ENCODE measurements at places on chromosomes 7 and 10. TPM values are rescaled to one million over a fixed set of nuclear protein-coding genes. Genes with fewer than 3 reads are reported as not detected.
A peak's percentile ranks its signal among the peaks of the same experiment; 100 is the strongest.

DNA sequence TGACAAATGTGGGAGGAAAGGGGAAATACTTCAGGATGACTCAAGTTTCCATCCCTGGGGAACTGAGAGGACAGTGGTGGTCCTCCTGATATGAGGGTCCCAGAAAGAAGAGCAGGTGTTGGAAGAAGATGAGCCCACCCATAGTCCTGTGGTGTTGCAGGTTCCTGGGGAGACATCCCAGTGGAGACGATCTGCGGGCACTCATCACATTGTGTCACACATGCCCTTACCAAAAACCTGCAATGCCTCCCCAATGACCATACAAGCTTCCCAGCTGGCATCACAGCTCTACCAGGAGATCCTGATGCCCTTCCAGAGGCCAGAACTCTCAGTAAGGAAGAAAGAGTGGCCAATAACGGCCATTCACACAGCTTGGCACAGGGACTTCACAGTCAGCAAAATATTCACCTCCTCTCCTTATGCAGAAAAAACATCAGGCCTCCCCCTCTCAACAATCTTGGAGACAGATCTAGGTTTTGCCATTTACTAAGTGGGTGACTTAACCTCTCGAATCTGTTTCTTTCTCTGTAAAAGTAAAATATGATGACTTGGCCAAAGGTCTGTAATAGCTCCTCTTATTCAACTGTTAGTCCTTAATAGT, 9.0 kb downstream of the PUS7 start:
- DNase-seq = no peak

- no peak for DNase-seq
Observed at GRCh38 chr10:69501657-69502056, 50.4 kb downstream of the TSPAN15 start.

The MLXIPL gene
- total RNA-seq = not detected

The FAM221A gene
- 6.6 TPM for total RNA-seq

DNA sequence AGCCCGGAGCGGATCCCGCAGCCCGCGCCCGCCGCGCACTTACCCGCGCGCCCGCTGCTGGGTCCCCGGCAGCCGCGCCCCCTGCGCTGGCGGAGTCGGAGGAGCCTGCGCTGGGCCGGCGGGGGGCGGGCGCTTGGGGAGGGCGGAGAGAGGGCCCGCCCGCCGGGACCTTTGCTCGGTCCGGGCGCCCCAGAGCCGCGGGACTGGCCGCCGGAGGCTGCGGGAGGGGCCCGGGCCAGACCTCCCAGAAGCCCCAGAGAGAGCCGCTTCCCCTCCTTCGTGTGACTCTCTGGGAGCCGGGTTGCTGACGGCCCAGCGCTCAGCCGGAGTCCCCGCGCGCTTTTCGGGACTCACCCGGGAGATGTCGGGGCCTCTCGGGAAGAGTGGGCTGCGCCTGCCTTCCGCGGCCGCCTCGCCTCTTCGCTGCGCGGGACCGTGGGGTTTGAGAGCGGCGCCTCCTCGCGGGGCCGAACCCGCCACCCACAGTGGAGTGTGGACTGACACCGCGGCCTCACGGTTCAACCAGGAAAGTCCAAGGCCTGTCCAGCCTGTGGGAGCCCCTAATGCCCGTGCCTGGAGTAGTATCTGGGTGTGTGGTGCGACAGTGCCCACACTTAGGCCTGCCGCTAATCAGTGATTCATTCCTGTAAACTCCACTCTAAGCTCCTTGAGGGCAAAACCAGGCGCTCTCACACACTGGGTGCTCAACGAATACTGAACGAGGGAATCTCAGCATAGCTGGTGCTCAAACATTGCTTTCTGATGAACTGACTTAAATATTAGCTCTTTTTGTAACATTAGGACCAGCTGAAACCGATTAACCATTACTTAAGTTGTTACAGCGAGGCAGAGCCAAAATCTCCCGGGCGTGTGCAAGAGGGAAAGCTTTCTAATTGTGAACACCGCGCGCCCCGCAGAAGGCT, at the start of gene GSDME:
TSS of gene GSDME (minus strand) at position 112 of the 923 bp plus-strand sequence. CDS start 7,690 bp downstream, outside the sequence.
- peak; percentile 86 for DNase-seq

The EGFR gene
- total RNA-seq = not detected

DNA sequence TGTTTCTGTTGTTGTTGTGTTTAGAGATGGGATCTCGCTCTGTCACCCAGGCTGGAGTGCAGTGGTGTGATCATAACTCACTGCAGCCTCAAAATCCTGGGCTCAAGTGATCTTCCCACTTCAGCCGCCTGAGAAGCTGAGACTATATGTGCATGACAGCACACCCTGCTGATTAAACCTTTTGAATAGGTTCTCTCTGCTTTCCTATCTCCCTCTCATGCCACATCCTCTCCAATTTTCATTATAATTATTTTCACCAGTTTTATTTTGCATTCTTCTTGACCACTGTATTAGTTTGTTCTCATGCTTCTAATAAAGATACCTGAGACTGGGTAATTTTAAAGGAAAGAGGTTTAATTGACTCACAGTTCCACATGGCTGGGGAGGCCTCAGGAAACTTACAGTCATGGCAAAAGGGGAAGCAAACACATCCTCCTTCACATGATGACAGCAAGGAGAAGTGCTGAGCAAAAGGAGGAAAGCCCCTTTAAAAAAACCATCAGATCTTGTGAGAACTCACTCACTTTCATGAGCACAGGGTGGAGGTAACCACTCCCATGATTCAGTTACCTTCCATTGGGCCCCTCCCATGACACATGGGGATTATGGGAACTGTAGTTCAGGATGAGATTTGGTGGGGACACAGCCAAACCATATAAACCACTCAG, 12.9 kb downstream of the AGK start:
- peak; percentile 71 for DNase-seq

GRCh38 chr7:90595342-90595800, 750 bp upstream of the CDK14 start:
- DNase-seq = no peak

DNA sequence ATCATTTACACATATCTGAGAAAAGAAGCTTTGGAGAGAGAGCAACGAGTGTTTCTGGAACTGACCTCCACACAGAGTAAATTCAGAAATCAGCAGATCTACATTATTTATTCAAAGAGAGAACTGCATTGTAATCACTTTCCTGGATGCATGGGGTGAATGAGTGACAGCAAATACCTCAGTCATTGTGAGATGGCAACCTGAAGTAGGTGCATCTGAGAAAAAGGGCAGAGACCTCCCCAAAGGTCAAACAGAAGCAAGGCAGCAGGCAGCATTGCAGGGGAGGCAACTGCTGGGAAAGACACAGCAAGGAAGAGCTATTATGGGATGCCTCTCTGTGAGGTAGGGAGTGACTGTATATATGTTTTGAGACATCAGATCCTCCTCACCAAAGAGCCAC, 26.5 kb upstream of the SMIM30 start:
- no peak for DNase-seq

- DNase-seq = peak; percentile 76
Observed at GRCh38 chr10:3775696-3776551, 9.1 kb downstream of the KLF6 start.

The AMPH gene
- total RNA-seq = not detected

- no peak for DNase-seq
Observed at GRCh38 chr7:6654113-6654841, 17.2 kb downstream of the ZNF316 start.

The CPVL gene
- not detected for total RNA-seq

- DNase-seq = no peak
Observed at GRCh38 chr10:50857579-50857978, 27.8 kb downstream of the A1CF start.

The TBATA gene
- total RNA-seq = not detected

DNA sequence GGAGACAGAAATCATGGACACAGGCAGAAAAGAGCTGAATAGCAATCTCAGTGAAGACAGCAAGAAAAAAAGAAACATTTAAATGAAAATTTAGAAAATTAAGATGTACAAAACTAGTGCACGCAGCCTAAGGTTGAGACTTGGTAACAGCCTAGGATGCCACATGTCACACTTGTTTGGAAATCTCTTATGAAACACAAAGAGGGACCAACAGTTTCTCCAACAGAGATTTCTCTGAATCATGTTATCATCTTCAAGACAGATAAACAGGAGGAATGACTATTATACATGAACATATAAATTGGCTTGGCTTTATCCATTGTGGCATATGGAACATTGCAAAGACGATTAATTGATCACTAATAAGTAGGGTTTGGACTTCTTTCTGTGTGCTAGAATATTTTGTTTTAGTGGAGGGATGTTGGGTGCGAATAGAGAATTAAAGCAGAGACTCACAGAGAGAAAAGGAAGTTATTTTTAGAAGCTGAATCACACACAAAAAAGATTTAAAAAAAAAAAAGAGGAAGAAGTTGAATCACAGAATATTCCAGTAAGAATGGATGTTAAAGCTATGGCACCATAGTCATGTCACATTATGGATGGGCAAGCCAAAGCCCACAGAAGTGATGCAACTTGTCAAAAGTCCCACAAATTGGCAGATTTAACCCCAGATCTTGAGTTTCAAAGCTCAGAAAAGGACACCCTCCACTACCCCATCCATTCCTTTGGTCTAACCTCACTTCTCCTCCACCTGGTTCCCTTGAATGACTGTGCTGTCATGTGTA, 91.6 kb downstream of the MYOF start:
- no peak for DNase-seq

The ANKMY2 gene
- total RNA-seq = 8.0 TPM

DNA sequence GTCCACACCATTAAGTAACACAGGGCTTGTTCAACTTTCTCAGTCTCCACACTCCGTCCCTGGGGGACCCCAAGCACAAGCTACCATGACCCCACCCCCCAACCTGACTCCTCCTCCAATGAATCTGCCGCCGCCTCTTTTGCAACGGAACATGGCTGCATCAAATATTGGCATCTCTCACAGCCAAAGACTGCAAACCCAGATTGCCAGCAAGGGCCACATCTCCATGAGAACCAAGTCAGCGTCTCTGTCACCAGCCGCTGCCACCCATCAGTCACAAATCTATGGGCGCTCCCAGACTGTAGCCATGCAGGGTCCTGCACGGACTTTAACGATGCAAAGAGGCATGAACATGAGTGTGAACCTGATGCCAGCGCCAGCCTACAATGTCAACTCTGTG, 81.1 kb upstream of the SAMD8 start:
- DNase-seq = no peak

GRCh38 chr10:118844731-118845521, 90.2 kb upstream of the CACUL1 start:
- DNase-seq = no peak

The VENTX gene
- not detected for total RNA-seq

- peak; percentile 80 for DNase-seq
Observed at GRCh38 chr10:73956476-73957359, 41.2 kb upstream of the VCL start.

The TMEM176A gene
- total RNA-seq = not detected

GRCh38 chr7:94632338-94633013, 23.5 kb downstream of the SGCE start:
- DNase-seq = no peak

- no peak for DNase-seq
Observed at GRCh38 chr10:116728526-116729096, 13.8 kb downstream of the HSPA12A start.

The CHN2 gene
- total RNA-seq = not detected

DNA sequence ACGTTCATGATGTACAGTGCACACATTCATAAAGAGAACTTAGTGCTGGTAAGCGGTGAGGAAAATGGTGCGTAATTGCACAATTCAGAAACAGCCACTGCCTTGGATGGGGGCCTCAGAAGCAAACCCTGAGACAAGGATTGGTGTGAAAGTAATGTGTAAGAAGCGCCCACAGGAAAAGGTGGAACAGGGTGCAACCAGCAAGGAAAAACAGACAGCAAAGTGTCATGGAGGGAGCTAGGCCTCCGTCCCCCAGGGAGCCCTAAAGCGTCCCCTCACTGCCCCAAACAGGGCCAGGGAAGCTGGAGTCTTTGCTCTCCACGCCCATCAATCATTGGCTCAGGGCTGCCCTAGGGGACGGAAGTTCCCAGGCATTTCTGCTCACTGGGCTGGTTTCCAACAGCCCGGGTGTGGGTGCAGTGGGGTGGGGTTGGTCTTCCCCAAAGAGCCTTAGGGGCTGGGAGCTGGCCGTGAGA, 9.6 kb upstream of the C10orf105 start:
- DNase-seq = no peak

GRCh38 chr7:117158941-117159697, 163.7 kb downstream of the WNT2 start:
- DNase-seq = no peak

GRCh38 chr7:153432063-153432462, 620.1 kb upstream of the DPP6 start:
- DNase-seq = no peak

- DNase-seq = no peak
Observed at GRCh38 chr7:134866617-134867016, 87.2 kb downstream of the CALD1 start.

The TMEM236 gene
- total RNA-seq = 0.05 TPM

DNA sequence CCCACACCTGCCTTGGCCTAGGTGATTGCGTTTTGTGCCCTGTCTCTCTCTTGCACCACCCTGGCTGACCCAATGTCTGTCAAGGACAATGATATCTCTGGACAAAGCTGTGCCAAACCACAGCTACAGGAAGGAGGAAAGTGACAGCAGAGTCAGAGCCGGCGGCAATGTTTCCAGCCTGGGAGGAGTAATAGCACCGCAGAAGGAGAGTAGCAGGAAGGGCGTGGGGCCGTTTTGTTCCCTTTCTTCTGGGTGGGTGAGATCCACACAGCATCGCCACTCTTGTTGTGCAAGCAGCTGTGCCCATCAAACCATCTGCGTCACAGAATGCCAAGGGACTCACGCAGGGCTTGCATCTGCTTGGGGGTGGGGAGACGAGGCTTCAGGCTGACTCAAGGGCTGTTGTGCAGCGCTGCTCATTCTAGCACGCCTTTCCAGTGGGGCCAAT, 341.6 kb upstream of the AUTS2 start:
- DNase-seq = no peak

GRCh38 chr10:23918090-23918723, 290.7 kb upstream of the KIAA1217 start:
- DNase-seq = no peak

DNA sequence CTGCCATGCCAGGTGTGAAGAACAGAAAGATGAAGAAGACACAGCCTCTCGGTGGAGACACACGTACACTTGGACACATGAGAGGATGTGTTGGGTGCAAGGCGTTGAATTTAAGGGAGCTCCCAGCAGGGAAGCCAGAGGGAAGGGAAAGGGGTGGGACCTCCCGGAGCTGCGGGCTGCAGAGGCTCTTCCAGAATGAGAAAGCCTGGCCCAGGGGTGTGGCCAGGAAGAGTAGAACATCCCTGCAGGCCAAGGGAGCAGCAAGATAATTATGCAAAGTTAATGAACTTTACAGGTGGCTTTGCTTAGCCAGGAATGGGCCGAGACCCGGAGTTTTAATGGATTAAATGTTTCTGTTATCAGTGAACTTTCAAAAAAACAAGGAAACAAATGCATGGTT, 270.3 kb downstream of the KLF6 start:
- DNase-seq = no peak

DNA sequence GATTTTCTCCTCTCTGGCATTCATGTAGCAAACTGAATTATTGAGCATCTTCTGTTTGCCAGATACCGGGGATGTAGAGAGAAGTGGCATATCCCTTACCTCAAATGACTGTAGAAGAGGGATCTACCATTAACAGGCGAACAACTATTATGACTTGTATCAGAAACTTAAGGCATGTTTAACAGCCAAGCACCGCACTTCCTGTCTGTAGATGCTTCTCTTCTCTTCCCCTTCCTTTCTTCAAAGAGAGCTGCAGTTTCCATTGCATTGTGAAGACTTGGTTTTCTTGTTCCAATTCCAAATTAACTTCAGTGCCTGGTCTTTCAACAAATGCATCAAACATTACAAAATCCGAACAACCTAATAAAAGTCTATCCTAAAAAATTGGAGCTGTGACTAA, 49.3 kb downstream of the LRRC4 start:
- DNase-seq = no peak

The CTAGE4 gene
- total RNA-seq = 0.56 TPM

The SEMA4G gene
- total RNA-seq = 1.4 TPM

All from activated CD4-positive, alpha-beta T cell treated with anti-CD3 and anti-CD28 coated beads, Interleukin-2, amount 10 ng/mL, durations not matched to agents 24 days and 14 days (primary cell).